ENCODE measurements at places on chromosomes 5 and 9.
A peak's percentile ranks its signal among the peaks of the same experiment; 100 is the strongest.

DNA sequence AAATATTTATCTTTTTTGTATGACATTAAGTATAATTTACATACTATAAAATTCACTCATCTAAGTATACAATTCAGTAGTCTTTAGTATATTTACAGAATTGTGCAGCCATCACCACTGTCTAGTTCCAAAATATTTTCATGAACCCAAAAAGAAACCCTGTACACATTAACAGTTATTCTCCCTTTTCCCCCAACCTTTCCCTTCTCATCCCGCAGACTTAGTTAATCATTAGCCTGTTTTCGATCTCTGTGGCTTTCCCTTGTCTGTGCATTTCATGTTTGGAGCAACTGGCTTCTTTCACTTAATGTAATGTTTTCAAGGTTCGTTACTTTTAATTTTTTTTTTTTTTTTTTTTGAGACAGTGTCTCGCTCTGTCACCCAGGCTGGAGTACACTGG is 37.5 kb downstream of the MTREX start:
- DNase-seq: no peak

DNA sequence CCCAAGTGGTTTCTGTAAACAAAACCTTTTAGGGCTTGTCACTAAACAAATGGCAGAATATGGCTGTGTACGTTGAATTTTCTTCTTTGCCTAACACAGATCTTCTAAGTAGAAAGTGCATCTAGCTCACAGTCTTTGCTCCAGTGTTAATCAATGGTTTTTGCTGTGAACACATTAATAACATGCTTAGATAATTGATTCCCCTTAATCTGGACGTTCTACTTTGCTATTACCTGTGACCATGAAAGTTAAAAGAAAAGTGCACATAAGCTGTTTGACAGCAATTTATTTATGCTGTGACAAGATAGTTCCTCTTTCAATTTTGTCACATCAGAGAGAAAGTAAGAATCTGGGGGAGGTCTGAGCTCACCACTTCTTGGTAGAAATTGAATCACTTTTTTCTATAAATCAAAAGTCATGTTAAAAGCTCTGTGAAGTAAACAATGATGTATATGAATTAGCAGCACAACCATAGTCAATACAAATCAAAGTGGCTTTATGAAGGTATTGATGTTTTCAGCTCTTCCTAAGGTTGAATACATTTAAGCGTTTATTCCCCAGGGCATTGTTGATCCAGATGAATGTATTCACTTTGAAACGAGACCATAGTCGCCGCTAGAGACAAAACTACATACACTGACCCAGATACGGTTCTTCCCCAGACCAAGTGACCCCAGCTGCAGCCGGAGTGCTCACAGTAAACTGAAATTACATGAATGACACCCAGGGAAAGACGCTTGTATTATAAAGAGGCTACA is 174.6 kb upstream of the ZNF608 start:
- DNase-seq: no peak

GRCh38 chr5:112757468-112758208 is 20.0 kb downstream of the APC start:
- DNase-seq: peak; percentile 54

DNA sequence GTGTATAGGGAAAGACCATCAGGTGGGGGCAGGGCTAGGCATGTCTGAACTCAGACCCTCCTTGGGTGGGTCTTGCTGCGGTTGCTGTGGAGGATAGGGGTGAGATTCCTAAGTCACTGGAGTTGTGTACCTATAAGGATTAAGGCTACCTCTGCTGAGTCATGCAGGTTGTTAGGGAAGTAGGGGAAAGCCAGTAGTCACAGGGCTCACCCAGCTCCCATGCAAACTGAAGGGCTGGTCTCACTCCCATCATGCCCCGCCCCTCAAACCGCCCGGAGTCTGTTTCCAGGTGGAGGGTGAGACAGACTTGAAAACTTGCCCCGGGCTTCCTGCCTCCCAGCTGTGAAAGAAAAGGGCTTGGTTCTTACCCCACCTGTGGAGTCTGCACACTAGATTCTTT is 161.8 kb downstream of the CAVIN4 start:
- DNase-seq: no peak

DNA sequence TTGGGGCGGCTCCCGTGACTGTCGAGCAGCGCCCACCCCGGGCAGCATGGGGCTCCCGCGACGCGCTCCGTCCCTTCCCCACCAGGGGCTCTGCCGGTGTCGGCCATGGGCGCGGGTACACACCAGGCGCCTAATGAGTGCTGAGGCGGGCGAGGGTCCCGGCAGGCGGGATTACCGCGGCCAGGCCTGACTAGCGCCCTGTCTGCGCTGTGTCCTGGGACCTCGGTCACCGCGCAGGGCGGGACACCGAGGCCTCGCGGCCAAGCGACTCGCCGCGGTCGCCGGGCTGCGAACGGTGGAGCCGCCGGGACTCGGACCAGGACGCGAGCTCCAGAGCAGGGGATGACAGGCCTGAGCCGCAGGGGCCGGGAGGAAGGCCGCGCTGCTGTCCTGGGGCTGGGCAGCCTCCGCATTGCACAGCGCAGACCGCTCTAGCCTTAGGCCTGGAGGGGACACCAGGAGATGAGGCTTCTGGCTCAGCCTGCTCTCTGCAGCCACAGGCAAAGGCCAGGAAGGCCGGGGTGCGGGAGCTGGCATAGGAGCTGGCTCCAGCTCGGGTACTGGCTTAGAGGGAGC is 14.1 kb downstream of the LCN10 start:
- no peak for DNase-seq

GRCh38 chr5:39197556-39197955 is 21.8 kb downstream of the FYB1 start:
- no peak for DNase-seq

Measured in NCI-H1092 treated with DMSO at 0.1 percent for 48 hours (cell line).